ENCODE measurements at places on chromosomes 4 and X.

DNA sequence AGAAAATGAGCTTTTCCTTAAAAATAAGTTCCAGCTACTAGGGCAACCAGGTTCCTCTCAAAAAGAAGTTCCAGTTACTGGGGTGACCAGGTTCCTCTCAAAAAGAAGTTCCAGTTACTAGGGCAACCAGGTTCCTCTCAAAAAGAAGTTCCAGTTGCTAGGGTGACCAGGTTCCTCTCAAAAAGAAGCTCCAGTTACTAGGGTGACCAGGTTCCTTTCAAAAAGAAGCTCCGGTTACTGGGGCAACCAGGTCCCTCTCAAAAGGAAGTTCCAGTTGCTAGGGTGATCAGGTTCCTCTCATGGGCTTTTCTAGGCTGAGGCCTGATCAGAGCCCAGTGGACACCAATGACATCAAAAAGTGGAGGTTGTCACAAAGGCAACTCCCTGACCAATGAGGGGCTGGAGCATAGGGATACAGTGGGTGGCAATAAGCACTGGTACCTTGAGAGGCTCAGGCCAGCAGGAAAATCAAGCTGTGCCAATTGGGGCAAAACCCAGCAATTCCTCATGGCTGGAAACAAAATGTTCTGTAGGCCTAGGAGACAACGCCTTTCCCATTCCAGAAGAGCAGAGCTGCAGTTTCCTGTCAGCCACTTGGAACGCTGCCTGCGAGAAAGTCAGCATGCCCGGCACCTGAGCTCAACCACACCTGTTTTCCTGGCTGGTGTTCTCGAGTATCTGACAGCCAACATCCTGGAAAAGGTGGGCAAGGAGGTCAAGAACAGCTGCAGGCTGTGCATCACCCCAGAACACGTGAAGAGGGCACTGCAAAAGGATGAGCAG is 12.3 kb upstream of the SYTL5 start:
- DNase-seq, result no peak

DNA sequence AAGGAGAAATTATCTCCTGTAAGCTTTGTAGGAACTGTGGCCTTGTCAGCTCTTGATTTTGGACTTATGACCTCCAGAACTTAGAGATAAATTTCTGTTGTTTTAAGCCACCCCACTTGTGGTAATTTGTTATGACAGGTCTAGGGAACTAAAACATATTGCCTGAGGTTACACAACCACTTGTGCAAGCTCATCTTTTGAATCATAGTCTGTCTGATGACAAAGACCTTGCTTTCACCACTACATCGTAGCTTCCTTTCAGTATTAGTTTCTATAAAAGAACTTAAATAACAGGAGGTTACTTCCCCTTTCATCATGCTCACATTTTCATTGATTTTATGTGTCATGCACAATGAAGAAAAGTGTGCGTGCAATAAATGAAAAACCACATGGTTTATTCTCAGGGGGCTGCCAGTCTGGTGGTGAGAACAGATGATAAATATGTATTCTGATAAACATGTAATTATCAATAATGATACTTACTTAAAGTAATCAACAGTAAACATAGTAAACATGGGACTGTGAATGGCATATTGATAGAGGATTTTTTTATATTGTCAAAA is 690.0 kb upstream of the HS3ST1 start:
- DNase-seq, result no peak

DNA sequence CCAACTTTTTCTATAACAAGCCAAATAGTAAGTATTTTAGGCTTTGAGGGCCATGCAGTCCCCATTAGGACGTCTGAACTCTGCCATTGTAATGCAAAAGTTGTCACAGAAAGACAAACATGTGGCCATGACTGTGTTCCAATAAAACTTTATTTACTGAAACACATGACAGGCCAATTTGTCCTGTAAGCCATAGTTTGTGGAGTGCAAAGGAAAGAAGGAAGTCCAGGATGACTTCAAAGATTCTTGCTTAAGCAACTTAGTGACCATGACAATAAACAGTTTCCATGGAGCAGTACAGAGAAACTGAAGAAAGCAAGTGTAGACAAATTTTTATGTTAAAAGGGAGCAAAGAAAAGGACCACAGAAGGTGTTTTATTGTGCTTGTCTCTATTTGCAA is 35.0 kb upstream of the MYOZ2 start:
- no peak for DNase-seq

DNA sequence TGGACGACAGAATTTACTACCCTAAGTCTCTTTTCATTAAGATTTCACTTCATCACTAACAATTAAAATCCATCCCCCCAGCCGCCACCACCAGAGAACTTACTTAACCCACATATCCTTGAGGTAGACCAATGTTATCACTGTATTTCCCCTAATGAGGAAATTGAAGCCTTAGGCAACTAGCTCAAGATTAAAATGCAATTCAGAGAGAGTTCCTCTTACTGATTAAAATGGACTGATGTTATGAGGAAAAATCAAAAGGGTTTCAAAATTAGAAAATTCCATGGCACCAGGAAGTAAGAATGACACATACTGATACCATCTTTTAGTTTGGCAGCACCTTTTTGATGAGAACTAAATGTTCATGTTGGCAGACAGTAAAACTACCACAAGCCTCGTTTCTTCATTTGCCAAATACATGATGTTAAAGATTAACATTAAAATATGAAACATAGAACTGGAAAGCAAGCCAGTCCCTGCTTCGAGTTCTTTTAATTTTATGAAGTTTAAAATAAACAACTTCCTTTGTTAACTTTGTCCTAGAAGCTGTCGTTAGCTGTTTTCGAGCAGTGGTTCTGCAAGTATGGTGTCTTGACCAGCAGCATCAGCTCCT is 69.3 kb upstream of the CCDC160 start:
- no peak for DNase-seq

GRCh38 chr4:5572751-5573150 is 135.6 kb downstream of the EVC2 start:
- no peak for DNase-seq

- no peak for DNase-seq
These were observed 67.0 kb downstream of the CLCN4 start for GRCh38 chrX:10223781-10224180.

- DNase-seq, result no peak
These were observed 718.8 kb downstream of the KLHL13 start for GRCh38 chrX:117397844-117398243.

DNA sequence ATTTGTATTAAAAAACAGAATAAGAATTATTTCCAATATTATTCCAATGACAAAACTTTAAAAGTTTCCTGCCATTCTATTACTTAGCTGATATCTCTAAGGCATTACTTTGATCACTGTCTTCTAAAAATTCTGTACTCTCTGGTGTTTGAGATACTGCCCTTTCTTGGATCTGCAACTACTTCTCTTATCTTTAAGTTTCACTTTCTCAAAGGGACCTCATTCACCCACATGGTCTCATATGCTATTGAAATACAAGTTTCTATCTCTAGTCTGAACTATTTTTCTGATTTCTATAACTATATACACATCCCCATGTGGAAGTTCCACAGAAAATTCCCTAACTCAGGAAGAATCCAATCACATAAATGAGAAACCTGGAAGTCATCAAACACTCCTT is 22.2 kb downstream of the TMPRSS11E start:
- no peak for DNase-seq

GRCh38 chrX:14777525-14777924 is 95.3 kb downstream of the FANCB start:
- DNase-seq, result no peak

DNA sequence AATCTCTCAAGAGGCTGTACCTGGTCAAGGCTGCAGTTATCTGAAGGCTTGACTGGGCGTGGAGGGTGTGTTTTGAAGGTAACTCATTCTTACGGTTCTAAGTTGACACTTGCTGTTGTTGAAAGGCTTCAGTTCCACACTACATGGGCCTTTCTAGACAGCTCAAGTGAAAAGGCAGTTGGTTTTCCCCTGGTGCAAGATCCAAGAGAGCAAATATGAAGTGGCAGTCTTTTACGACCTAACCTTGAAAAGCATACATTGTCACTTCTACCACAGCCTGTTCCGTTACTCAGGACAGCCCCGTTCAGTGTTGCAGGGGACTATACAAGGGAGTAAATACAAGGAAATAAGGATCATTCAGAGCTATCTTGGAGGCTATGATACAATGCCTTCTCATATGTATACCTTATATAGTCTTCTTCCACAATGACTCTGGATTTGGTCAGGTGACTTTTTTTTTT is 46.2 kb downstream of the PDS5A start:
- DNase-seq, result no peak

DNA sequence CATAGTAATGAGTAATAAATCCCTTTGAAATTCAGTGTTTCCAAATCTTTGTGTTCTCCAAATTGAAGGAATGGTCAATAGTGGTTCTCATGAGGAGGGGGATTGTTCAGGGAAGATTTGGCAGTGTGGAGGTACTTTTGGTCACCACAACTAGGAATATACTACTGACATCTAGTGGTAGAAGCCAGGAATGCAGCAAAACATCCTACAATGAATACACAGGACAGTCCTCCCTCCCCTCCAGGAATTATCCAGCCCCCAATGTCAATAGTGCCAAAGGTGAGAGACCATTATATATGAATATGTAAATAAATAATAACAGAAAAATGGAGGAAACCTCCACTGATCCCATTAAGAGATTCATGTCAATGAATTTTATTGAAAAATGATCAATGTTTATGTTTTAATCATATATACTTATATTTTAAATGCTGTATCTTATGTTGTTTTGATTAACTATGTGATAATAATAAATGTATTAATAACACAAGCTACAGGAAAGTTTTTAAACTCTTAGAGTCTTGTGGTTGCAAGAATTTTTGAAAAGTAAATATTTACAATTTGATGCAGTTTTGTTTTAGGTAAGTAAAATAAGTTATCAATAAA is 14.4 kb upstream of the FAM9A start:
- no peak for DNase-seq

GRCh38 chr4:174425669-174426068 is 96.6 kb downstream of the HPGD start:
- no peak for DNase-seq

DNA sequence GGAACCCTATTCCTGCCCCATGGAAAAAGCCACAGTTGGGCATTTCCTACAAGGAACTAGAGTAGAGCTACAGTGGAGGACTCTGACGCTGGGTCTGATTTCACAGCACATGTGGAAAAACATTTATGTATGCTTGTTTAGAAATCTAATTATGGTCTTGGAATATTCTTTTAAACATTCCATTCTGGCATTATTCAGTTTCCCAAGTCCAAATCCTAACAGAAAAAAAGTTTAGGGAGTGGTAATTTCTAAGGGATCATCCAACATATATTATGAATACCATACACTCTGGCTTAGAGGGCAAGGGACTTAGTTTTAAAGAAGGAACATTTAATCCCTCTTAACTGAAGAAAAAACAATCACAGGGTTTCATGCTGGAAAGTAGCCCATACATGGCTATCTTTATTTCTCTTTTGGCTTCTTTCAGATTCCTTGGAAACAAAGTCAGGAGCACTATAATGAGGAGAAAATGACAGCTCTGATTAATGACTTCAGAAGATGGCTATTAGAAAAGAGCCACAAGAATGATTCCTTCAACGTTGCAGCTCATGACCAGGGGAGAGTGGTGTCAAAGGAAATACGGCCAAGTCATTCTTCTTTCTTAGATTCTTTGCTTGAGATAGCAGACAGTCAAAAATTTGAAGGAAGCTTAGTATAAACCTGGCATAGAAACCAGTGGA is 56.1 kb downstream of the CNGA2 start:
- DNase-seq, result no peak

- DNase-seq, result no peak
These were observed 170.2 kb downstream of the ADGRA3 start for GRCh38 chr4:22345678-22346077.

- no peak for DNase-seq
These were observed 19.5 kb upstream of the PDE6B start for GRCh38 chr4:605702-606425.

All from dorsolateral prefrontal cortex (tissue), 122 donors.